ENCODE measurements at places on chromosomes 16 and 17.

GRCh38 chr16:79071424-79071823, 529.1 kb downstream of the MAF start:
- DNase-seq: no peak

GRCh38 chr16:57994778-57995177, 5.7 kb downstream of the ZNF319 start:
- DNase-seq: peak; percentile 42

DNA sequence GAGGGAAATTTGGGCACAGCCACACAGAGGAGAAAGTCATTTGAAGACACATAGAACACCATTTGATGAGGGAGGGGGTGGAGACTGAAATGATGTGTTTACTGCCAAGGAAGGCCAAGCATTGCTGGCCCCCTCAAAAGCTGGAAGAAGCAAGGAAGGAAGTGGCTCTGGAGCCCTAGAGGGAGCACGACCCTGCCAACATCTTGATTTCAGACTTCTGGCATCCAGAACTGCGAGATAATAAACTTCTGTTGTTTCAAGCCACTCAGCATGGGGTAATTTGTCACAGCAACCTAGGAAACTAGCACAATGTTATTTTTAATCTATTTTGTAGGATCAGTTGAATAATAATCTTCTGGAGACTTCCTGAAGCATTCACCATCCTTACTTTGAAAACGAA, 314.8 kb upstream of the GOT2 start:
- no peak for DNase-seq

DNA sequence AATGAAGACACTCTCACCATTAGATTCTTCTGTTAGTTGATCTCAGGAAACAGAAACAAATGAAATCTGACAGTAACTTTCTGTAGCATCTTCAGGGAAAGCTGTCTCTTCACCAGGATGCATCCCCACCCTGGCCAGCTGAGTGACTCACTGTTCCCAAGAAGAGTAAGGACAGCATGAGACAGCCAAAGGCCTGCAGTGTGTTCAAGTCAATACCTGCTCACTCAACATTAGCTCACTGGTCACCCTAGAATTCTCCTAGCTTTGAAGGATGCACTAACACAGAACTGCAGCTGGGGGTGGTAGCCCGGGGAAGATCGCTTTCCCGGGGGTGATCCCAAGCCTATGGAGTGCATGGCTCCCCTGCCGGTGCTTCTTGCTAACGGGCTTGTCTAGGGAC, 28.2 kb upstream of the CLEC18B start:
- DNase-seq: no peak

- no peak for DNase-seq
These were observed 23.6 kb downstream of the BMERB1 start for GRCh38 chr16:15457958-15458357.

GRCh38 chr17:16991349-16992009, 19.6 kb upstream of the TNFRSF13B start:
- DNase-seq: peak; percentile 89

- no peak for DNase-seq
These were observed 470 bp downstream of the TRPV3 start for GRCh38 chr17:3556916-3557767.

GRCh38 chr16:22642416-22643088, 131.9 kb downstream of the NPIPB5 start:
- DNase-seq: no peak

DNA sequence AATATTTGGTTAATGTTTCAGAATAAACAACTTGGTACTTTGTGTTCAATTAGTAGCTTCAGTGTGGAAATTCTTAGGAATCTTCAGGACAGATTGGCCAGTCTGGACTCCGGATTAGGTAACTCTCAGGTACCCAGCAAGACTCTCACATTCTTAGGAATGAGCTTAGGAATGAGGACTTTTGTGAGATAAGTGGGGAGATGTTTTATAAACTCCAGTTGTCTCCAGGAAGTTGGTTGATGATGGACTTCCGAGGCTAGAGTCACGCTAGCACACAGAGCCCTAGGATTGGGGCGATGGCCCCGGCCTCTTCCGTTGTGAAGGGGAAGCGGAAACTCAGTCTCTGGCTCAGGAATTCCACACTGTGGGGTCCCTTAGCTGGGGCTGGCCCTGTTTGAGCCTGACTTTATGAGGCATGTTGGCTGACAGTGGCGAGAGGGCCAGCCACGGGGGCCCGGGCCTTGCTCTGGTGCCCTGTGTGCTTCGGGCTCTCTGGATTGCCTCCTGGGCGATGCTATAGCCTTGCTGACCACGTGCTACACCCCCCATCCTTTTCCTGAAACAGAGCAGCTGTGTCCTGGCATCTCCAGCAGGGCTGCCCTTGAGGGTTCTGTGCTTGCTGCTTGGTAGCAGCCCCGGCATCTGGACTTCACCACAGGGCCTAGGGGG, 32.4 kb downstream of the RAB11FIP3 start:
- no peak for DNase-seq

DNA sequence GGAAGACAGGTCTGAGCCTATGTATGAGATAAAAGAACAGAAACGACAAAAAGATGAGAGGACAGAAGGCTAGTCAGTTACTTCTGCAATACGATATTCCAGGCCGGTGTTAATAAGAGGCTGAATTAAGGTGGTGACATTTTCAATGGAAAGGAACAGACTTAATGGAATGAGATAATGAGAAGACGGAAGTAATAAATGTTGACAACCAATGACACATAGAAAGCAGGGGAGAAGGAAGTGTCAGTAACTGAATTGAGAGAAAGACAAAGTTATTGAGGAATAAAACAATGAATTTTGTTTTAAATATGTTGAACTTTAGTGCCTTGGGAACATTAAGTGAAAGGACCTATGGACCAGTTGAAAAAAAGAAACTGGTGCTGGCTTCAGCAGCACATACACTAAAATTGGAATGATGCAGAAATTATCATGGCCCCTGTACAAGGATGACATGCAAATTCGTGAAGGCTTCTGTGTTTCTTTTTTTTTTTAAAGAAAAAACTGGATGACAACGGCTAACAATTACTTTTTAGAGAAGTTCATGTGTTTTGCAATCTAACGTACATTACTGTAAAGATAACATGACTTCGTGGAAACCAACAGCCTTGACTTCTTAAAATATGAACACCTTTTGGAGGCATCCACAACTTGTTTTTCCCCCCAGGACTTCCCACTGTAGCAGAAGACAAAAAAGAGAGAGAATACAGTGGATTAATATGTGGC, 18.5 kb upstream of the CPD start:
- DNase-seq: no peak
